Stimulated activated CD4-positive, alpha-beta T cell treated with anti-CD3 and anti-CD28 coated beads, Interleukin-15, amount 100 ng/mL, for 48 hours (primary cell): ENCODE measurements at places on chromosomes 5 and 9.
A peak's percentile ranks its signal among the peaks of the same experiment; 100 is the strongest.

- DNase-seq = no peak
These were observed 101.5 kb downstream of the ARHGEF28 start for GRCh38 chr5:73727470-73727869.

- no peak for DNase-seq
These were observed 76.6 kb downstream of the GOLM1 start for GRCh38 chr9:86022687-86023266.

DNA sequence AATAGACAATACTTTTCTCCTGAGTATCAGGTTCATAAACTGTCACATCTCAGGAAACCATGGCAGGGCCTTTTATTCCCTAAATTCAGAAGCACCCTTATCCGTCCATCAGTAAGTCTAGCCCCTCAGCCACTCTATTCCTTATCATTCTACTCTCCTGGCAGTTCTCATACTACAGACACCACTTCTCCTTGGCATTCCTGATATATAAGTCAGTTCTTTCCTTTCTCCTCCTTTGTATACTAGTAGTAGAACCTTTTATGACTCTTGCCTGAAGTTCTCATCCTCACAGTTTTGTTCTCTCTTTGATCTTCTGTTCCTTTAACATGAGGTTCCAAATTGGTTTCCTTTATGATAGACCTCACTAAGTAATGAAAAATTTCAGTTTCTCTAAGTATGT lies 29.3 kb downstream of the GRAMD2B start:
- no peak for DNase-seq

DNA sequence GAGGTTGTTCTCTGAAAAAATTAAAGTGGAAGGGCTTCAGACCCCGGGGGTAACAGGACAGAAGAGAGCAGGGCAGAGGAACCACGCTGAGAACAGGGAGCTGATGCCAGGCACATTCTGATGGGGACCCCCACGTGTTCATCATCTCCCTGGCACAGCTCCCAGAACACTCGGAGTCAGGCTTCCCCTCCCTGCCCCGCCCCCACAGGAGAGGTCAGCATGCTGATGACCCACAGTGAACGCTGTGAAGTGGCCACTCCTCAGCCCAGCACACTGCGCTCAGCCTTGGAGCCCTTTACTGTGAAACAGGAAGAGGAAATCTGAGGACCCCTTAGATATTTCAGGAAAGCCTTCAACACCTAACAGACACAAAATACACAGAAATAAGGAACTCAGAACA lies 16.4 kb downstream of the RETREG1 start:
- DNase-seq = no peak

- no peak for DNase-seq
These were observed 15.2 kb upstream of the KCNIP1 start for GRCh38 chr5:170488570-170488969.

GRCh38 chr5:72543365-72543764 lies 36.2 kb upstream of the ZNF366 start:
- DNase-seq = no peak

DNA sequence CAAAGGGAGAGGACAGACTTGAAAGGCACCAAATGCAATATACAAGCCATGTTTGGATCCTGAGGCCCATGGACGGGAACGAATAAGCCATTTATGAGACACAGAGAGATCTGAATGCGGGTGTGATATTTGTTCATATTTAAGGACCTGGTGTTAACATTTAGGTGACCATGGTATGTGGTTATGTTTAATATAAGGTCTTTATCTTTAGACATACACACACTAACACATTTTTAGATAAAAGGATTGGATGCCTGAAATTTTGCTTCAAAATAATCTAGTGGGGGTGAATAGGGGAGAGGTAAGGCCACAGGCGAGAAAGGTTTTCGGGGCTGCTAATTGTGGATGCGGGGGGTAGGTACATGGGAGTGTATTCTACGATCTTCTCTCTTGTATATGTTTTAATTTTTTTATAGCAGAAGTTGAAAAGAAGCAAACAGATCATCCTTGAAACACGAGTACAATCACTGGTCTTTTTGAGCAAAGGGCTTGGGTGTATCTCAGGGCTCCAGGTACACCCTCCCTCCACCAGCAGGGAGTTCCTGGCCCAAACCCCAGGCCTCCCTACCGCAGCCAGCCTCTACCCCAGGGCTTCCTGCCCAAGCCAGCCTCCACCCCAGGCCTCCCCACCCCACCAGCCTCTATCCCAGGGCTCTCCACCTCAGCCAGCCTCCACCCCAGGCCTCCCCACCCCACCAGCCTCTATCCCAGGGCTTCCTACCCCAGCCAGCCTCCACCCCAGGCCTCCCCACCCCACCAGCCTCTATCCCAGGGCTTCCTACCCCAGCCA lies 12.2 kb downstream of the AKNA start:
- no peak for DNase-seq

DNA sequence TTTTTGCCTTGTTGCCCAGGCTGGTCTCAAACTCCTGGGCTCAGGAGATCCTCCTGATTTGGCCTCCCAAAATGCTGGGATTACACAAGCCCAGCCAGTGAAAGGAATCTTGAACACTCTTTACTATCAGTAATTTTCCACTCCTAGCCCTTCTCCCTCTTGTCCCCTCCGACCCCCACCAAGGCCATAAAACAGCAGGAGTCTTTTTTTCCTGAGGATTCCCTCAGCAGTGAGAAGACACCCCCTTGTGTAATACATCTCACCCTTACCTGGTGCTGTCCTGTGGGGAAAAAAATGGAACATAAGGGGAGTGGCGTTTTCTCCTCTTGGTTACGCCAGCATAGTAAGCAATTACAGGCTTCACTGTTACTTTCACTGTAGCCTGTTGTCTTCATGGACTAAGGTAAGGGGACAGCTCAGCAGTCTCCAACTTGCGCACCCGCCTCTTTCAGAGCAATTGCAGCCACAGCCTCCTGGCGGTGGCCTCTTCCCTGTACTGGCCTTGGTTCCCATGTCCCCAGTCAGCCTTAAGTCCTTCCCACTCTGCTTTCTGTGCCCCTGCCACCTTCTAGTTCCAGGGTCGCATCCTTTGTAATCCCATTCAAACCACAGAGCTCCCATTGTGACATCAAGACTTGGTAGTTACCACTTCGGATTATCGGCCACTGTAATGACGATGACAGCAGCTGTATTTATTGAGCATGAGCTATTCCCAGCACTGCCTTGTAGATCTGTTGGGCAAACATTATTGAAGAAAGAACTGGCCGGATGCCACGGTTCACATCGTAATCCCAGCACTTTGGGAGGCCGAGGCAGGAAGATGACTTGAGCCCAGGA lies 10.0 kb downstream of the NAIF1 start:
- DNase-seq = no peak

- no peak for DNase-seq
These were observed 20.4 kb downstream of the DCAF12 start for GRCh38 chr9:34106110-34106509.

- no peak for DNase-seq
These were observed 26.1 kb downstream of the MAP1B start for GRCh38 chr5:72133212-72133990.

DNA sequence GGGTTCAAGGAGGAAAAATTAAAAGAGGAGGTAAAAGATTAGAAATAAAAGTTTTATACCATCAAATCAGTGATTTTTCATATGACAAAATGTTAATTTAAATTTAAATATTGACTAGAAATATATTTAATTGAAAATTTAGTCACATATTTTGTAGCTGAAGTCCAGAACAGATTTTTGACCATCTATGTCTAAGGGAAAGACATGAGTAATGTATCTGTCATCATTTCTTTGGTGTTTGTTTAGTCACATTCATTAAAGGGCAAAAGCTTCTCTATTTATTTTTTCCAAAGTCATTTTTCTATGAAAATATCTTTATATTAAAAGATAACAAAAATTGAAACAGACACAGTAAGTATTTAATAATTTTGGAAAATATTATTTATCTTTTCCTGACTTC lies 252.0 kb upstream of the ISL1 start:
- DNase-seq = no peak

- DNase-seq = no peak
These were observed 22.6 kb downstream of the MYO10 start for GRCh38 chr5:16913187-16914107.

DNA sequence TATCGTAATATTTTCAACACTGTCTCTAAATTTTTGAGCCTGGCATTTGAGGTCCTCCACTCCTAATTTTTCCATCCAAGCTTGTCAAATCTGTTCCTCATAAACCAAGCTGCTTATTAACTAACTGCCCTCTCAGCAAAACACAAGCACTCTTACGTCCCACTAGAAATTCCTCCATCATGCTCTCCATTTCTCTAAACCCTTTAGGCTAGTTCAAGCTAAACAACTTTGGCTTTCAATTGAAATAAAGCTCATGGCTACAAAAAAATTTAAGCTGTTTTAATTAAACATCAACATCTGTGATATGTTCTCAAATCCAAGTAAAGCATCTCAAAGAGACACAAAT lies 45.7 kb downstream of the RNF145 start:
- no peak for DNase-seq

- DNase-seq = peak; percentile 41
These were observed 1.0 kb downstream of the SIT1 start for GRCh38 chr9:35649431-35650340.

GRCh38 chr5:123116757-123117156 lies 27.7 kb downstream of the PRDM6 start:
- DNase-seq = no peak

DNA sequence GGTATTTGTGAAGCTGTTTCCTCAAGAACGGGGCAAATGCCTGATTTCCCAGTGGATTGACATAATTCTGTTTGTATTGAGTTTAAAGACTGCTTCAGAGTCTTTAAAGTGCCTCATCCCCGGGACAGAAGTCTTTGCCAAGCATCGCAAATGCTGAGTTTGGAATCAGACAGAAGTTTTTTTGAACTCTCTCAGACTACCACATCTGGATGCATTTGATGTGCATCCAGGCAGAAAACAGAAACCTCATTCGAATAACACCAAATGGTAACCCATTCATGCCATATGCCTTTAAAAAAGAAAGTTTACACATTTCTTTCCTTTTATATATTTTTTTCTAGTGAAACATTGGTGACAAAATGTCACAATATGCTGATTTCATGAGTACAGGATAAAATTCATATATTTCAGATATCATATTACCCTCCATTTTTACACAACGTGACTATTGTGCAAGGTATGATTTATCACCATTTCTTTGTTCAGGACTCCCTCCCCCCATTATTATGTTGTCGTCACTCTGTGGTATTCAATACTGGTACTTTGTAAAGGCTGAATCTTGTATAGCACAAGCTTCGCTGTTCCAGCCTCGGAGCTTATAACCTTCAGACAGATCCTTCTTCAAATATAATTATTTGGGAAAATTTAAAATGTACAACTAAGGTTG lies 91.1 kb downstream of the ZNF608 start:
- DNase-seq = no peak

DNA sequence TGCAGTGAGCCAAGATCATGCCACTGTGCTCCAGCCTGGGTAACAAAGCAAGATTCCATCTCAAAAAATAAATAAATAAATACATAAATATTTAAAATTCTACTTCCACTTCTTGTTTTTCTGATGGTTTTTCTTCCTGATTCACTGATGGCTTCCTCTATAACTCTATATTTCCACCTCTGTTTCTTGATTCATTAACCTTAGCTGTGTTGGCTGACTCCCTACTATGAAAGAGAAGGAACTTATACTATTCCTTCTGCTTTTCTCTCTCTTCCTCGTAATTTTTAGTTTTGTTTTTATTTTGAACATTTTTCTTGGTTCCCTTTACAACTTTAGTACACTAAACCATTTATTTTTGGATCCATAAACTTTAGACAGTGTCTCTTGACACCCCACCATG lies 103.5 kb downstream of the MAMDC2 start:
- DNase-seq = no peak

GRCh38 chr5:684751-685216 lies 8.4 kb downstream of the TPPP start:
- no peak for DNase-seq

- DNase-seq = no peak
These were observed 312.5 kb upstream of the PTGER4 start for GRCh38 chr5:40367255-40367654.

GRCh38 chr9:132163876-132164603 lies 2.2 kb downstream of the NTNG2 start:
- no peak for DNase-seq
